ENCODE measurements at places on chromosomes 3 and 15. TPM values are rescaled to one million over a fixed set of nuclear protein-coding genes. Genes with fewer than 3 reads are reported as not detected.
A peak's percentile ranks its signal among the peaks of the same experiment; 100 is the strongest.

GRCh38 chr3:13563911-13564310 is 15.0 kb downstream of the FBLN2 start:
- peak; percentile 38 for DNase-seq

DNA sequence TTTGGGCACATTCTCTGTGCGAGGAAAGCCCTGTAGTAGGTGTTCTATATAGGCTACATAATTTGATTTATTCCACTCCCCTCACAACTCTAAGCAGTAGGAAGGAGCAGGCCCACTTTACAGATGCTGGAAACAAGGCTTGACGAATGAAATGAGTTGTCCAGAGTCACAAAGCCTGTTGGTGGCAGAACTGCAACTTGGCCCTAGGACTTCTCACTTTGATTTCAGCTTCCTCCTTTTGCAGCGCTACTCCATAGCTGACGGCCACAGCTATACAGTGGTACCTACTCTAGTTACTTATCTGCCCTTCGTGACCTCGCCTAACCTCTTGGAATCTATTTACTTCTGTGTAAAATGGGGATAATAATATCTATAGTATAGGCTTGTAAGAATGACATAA is 2.5 kb upstream of the IRAK2 start:
- no peak for DNase-seq

DNA sequence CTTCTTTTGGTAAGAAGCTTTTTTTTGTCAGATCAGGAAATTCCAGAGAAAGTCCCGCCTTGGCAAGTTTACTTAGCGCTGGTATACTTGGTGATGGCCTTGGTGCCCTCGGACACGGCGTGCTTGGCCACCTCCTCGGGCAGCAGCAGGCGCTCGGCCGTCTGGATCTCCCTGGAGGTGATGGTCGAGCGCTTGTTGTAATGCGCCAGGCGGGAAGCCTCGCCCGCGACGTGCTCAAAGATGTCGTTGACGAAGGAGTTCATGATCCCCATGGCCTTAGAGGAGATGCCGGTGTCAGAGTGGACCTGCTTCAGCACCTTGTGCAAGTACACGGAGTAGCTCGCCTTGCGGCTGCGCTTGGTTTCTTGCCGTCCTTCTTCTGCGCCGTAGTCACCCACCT is 46.6 kb downstream of the QTRT2 start:
- no peak for DNase-seq

The STRIT1 gene
- not detected for total RNA-seq

DNA sequence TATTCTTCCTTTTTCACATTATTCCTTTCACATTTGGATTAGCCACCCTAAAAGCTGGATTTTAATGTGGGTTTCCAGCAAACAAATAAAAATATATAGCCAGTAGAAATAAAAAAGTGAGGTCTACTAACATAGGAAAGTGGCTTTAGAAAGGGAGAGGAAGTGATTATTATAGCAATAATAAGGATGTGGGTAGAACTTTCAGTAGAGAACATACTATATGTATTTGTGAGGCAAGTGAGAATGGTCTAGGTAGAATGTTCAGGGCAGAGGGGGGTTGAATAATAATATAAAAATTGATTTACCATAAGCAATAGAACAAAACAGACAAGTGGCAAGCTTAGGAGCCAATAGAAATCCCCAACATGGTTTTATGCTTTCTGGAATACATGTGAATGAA is 88.6 kb downstream of the NR1I2 start:
- DNase-seq = no peak

- DNase-seq = no peak
Measured at GRCh38 chr3:28376424-28376823, 27.8 kb upstream of the AZI2 start.

DNA sequence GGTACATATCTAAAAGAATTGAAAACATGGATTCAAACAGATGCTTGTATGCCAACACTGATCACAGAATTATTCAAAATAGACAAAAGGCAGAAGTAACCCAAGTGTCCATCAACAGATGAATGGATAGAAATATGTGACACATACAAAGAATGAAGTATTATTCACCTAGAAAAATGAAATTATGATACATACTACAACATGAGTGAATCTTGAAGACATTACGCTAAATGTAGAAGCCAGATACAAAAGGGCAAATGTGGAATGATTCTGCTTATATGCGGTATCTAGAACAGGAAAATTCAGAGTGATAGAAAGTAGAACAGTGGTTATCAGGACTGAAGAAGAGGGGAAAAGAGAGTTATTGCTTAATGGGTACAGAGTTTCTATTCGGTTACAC is 26.2 kb upstream of the SLC12A8 start:
- no peak for DNase-seq

GRCh38 chr3:185363662-185364203 is 797 bp downstream of the MAP3K13 start:
- DNase-seq = no peak

The MORC1 gene
- total RNA-seq = not detected

Data from left cardiac atrium (tissue), 4 donors.